ENCODE measurements at places on chromosomes 6 and 20.

GRCh38 chr6:27031302-27031701 is 216.2 kb upstream of the PRSS16 start:
- DNase-seq = no peak

- DNase-seq = no peak
Observed at GRCh38 chr6:47785182-47785581, 3.4 kb downstream of the OPN5 start.

GRCh38 chr6:163437466-163437865 is 22.9 kb downstream of the QKI start:
- DNase-seq = no peak

GRCh38 chr6:167103041-167103891 is 19.6 kb upstream of the CCR6 start:
- DNase-seq = no peak

GRCh38 chr20:58646257-58646656 is 4.8 kb upstream of the STX16 start:
- DNase-seq = no peak

- DNase-seq = peak; percentile 76
Observed at GRCh38 chr20:50320901-50321796, 130.5 kb downstream of the CEBPB start.
